ENCODE measurements at places on chromosomes 1 and 21.

DNA sequence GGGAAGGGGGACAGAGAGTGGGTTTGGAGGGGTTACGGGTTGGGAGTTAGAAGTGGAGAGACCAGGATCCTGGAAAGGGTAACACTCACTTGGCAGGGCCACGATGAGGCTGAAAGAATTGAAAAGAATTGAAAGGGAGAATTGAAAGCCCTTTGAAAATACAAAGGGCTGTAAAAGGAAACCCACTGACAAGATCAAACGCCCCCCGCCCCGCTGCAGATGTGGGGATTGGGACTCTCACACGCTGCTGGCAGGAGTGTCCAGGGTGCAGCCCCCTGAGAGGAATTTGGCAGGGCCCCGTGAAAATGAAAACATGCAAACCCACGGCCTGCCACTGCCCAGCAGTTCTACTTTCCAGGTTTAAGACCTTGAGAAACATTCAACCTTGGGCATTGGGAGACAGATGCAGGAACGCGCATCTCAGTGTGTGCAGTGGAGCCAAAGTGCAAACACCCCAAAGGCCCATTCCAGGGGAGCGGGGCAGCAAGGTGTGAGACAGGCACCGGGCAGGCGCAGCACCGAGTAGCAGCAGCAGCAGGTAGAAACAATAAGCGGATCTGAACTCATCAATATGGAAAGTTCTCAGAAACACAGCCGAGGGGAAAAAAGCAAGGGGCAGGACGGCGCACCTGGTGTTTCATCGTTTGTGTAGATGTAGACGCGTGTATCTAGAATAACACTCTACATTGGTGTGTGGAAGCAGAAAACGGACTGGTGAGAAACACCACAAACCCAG, 8.3 kb upstream of the TNFRSF1B start:
- DNase-seq = no peak

DNA sequence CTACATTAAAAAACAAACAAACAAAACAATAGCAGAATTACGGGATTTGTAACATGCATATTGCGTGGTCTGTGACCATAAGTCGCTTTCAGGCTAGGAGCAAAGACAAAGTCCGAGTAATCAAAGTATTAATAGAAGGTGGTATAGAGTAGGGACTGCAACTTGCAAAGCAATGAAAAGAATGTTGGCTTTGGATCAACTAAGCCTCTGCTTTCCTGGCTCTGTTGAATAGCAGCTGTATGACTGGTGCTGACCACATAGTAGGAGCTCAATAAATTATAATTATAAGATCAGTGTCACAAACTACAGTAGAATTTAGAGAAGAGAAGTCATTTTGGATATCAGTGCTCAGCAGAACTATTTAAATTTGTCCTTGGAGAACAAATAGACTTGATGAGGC, 586.4 kb downstream of the DPYD start:
- DNase-seq = no peak

GRCh38 chr1:201631037-201631436, 92.1 kb downstream of the NAV1 start:
- DNase-seq = no peak

GRCh38 chr1:16013220-16013907, 4.5 kb downstream of the HSPB7 start:
- DNase-seq = no peak

DNA sequence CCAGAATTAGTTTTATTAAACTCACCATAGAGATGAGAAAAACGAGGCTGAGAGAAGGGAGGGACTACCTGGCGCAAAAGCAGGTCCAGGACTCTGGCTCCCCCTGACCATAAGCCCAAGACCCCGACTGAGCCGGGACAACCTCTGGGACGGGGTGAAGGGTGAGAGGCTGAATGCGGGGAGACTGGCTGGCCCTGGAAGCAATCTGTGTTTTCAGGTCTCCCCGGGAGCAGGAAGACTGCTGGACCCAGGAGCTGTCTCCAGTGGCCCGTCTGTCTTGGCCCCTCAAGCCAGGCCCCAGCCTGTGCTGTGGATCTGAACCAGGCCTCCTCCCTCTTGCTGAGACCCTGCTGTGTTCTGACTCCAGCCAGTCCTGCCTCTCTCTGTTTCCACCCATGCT, 240.8 kb downstream of the TRABD2B start:
- DNase-seq = no peak

DNA sequence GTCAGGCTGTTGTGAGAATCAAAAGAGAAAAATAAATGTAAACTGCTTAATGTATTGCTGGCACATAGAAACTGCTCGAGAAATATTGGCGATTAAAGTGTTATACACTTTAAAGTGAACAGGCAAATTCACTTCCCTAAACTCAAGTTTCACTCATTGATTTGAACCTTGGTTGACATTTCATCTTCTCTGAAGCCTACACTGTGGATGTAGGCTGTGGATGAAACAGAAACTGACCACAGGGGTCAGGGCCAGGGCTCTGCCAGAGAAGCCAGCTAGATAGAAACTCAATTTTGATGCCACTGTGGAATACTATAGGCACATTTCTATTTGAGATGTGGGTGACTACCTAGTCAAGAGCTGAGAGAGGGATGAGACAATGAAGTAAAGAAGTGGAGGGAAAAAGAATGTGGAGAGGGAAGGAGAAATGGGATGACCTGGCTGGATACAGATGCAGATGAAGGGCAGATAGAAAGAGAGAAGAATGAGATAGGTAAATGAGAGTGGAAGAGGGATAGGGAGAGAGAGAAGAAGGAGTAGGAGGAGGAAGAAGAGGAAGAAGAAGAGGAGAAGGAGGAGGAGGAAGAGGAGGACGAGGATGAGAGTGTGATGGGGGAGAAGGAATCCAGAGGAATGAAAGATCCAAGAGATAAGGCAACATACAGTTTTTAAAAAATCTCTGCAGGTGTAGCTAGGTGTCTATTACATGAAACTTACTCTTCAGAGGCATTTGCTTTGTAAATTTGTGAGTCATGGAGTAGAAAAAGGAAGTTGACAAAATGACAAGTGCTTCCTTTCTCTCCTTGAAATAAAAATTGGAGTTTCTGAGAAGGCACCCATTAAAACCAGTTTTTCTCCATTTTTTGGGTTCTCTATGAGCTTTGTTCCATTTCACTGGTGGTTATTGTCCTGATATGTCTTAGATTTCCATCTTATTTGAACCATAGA, 17.4 kb upstream of the CD1D start:
- DNase-seq = no peak

- DNase-seq = no peak
These were observed 697 bp upstream of the C21orf91 start for GRCh38 chr21:17819877-17820229.

- no peak for DNase-seq
These were observed 58.2 kb downstream of the TBX19 start for GRCh38 chr1:168338589-168339503.

Measured in NCI-H2029 treated with DMSO at 0.1 percent for 48 hours (cell line).